Naive B cell (primary cell): ENCODE measurements at places on chromosomes 5 and 9. TPM values are rescaled to one million over a fixed set of nuclear protein-coding genes. Genes with fewer than 3 reads are reported as not detected.
A peak's percentile ranks its signal among the peaks of the same experiment; 100 is the strongest.

DNA sequence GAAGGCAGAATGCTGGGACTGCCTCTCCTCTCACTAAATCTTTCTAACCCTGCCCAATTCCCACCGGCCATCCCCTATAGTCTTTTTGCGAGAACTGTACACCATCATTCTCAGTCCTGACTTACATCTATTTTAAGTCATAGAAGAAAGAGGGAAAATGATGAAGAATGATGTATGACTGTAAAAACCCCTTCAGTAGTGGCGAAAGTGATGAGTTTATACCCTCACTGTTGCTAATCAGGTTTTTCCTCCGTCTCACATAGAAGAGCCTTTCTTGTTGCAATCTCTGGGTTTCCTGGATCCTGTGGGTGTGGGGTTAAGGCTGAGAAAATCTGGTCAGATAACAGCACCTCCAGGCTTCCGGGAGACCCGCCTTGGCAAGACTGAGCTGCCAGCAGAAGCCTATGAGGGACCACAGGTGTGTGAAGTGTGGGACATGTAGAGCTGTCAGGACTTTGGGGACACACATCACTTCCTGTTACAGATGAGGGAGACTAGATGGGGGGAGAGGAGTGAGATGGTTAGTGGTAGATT lies 147.1 kb upstream of the SLC12A2 start:
- no peak for DNase-seq

- no peak for DNase-seq
Measured at GRCh38 chr5:54760182-54760935, 225.0 kb downstream of the ESM1 start.

DNA sequence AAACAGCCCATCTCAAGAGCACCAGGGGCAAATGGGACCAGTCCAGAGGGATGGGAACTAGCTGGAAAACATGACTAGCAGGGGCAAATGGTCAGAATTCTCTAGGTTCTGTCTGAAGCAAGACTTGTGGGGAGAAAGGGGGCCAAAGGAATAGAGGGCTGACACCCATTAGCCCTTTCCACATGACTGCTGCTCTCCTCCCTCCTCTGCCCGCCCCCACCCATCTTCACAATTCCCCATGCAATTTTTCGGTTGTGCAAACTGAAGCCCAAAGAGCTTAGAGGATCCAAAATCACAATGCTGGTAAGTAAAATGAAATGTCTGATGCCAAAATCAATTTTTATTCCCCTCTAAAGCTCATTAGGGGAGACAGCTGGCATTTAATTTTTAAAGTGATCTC lies 207.1 kb downstream of the DCP2 start:
- DNase-seq = no peak

- DNase-seq = no peak
Measured at GRCh38 chr9:110650991-110651411, 17.6 kb upstream of the MUSK start.

GRCh38 chr9:38004809-38005560 lies 64.0 kb downstream of the SHB start:
- no peak for DNase-seq

- peak; percentile 68 for DNase-seq
Measured at GRCh38 chr5:147805030-147805454, 22.5 kb upstream of the JAKMIP2 start.

DNA sequence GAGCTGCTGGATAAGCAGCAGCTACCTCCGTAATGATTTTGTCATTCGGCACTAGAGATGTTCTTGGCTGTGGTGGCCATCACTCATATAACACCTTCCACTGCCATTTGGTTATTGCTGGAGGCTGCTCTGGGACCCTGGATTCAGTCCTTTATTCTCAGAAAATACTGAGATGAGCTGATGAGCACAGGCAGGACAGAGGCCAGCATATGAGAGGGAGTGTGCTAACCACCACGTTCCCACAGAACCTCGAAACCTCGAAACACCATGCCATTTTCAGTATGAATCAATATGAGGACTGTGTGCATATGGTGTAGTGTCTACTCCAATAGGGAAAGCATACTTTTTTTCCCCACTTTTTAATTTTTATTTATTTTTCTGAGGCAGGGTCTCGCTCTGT lies 56.6 kb downstream of the ADAM19 start:
- DNase-seq = no peak

DNA sequence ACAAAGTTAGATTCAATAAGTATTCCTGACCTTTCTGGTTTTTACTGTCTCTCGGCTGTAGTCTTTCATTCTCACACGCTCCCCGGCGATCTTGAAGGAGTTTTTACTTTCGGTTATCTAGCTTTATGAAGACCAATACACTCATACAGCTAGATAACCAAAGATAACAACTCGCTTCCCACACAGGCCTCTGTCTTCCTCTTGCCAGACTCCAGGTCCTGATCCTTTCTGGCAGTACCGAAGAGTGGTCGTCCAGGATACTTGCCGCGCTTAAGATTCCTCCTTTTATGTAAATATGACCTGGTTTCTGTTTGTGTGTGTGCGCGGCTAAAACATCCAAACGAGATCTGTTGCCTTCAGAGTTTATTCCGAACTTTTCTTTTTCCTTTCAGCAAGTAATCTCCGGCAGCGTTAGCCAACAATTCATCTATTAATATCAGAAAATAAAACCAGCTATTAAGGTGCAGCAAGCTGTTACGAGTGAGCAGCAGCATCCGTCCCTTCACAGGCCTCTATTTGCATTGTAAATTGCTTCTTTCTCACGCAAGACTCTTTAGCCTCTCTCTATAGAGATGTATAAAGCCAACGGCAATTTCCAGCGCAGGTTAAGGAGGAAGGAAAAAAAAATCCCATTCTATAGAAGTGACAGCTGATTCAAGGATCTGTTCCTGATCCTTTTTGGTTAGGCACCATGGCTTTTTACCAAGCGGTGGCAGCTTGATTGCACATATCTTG lies 216.1 kb downstream of the MEF2C start:
- no peak for DNase-seq

- DNase-seq = no peak
Measured at GRCh38 chr9:137554349-137554748, 2.7 kb downstream of the MRPL41 start.

- DNase-seq = no peak
Measured at GRCh38 chr5:91541696-91542095, 158.6 kb upstream of the ARRDC3 start.

- no peak for DNase-seq
Measured at GRCh38 chr5:176835918-176836317, 25.6 kb downstream of the UNC5A start.

GRCh38 chr9:7671847-7672246 lies 127.7 kb downstream of the DMAC1 start:
- no peak for DNase-seq

- no peak for DNase-seq
Measured at GRCh38 chr9:135968083-135968476, 6.9 kb upstream of the UBAC1 start.

- DNase-seq = no peak
Measured at GRCh38 chr9:134825025-134825424, 55.6 kb upstream of the FCN2 start.

The OSMR gene
- not detected for polyA plus RNA-seq

The SPRY4 gene
- polyA plus RNA-seq = not detected

The DDX4 gene
- polyA plus RNA-seq = not detected

The CCNO gene
- not detected for polyA plus RNA-seq

The ZBTB6 gene
- polyA plus RNA-seq = not detected
